ENCODE measurements at places on chromosomes 5 and 9.

DNA sequence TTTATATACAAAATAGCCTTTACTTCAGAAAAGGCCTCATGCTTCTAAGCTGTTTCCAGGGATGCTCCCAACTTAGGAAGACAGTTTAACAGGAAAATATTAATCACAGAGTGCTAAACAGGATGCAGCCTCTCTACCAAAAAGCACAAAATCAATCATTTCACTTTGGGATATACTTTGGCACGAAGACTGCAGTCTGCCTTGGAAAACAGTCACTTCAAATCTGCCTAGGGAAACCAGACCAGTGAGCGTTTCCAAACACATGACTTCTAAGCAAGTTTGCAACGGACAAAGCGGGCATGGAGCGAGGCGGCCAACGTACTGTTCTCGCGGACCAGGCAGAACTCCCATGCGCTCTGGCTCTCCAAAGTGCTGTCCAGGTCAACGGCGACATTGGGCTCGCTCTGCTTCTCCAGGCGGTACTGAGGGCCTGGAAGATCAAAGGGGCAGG is 201.0 kb downstream of the MAPKAP1 start:
- DNase-seq: no peak

DNA sequence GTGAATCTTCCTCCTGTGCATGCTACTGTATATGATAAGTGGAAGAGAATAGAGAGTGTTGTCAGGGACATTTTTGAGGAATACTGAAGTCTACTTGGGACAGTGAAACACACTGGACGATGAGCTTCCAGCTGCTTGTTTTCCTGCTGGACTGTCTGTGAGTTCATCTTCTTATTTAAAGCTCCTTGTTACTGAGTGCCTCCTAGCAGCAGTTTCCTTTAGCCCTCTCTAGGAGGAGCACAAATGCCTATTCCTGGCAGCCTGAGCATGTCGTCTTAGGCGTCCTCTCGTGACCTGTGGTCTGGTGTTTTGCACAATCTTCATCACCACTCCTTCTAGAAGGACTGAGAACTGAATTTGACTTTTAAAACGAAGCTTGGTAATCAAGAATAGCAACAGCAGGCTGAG is 43.8 kb downstream of the ANKRD33B start:
- DNase-seq: no peak

DNA sequence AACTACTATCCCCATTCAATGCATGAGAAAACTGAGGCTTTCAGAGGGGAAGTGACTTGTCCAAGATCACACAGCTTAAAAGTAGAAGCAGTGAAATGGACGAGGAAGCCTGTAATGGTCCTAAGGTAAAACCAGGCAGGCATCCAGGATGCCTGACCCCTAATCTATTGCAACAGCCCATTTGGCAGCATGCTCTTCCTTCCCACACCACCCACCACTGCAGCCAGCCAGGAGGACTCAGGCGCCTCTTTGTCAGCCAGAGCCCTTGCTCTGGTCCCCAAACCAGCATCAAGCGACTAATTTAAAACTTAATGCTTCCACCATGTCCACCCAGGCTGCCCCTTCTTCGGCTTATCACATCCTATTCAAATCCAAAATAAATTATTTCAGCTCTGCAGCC is 541.6 kb downstream of the CDK5RAP2 start:
- no peak for DNase-seq

DNA sequence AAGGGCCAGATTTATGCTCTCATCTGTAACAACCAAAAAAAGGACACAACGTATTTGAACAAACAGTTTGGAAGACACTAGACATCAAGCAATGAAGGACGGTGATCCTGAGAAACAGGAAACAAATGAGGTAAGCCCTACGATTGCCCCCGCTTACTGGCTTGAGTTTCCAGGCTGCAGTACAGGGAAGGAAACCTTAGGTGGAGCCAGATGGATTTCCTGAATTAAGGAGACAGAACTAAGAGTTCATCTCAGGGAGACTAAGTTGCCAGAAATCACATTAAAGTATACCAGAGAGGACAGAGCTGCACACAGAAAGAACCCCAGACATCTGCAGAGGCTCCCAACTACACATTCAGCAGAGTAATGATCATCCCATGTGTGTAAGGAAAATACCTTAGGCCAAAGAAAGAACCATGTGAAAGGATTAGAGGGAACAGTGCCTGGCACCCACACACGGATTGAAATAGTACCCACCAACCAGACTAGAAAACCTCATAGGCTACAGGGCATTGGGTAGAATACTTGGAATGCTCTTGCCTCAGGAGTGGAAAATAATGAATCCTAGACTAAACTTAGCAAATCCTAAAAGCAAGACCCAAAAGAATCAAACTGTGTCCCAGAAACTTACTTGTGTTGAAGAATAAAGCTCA is 99.3 kb upstream of the NIPBL start:
- no peak for DNase-seq

GRCh38 chr5:39822020-39822419 is 397.2 kb upstream of the DAB2 start:
- DNase-seq: no peak

DNA sequence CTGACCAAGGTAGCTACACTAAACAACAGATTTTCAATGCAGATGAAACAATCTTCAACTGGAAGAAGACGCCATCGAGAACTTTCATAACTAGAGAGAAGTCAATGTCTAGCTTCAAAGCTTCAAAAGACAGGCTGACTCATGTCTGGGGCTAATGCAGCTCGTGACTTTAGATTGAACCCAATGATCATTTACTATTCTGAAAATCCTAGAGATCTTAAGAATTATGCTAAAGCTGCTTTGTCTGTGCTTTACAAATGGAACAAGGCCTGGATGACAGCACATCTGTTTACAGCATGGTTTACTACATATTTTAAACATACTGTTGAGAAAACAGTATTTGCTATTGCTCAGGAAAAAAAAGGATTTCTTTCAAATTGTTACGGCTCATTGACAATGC is 54.9 kb downstream of the RICTOR start:
- no peak for DNase-seq

GRCh38 chr9:87337335-87338087 is 160.2 kb upstream of the DAPK1 start:
- DNase-seq: no peak

GRCh38 chr5:139377226-139377625 is 5.9 kb downstream of the SLC23A1 start:
- DNase-seq: no peak

DNA sequence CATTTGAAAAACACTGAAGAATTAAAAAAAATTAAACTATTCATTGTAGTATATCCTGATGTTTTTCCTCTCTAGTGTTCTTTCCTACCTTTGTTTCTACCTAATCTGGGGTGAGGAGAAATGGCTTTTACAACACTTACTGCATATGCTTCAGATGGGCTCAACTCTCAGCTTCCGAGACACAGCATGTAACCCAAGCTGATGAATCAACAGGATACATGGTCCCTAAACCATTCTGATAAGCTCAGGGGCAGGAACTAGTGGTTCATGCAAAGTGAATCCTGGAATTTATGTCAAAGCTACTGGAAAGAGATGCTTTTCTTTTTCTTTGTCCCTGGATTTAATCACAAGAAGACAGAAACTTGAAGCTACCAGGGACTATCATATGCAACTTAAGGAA is 672.5 kb upstream of the RORB start:
- no peak for DNase-seq

- no peak for DNase-seq
These were observed 9.2 kb downstream of the NPR3 start for GRCh38 chr5:32720300-32720699.

GRCh38 chr5:55773057-55773456 is 35.2 kb downstream of the DDX4 start:
- DNase-seq: no peak

DNA sequence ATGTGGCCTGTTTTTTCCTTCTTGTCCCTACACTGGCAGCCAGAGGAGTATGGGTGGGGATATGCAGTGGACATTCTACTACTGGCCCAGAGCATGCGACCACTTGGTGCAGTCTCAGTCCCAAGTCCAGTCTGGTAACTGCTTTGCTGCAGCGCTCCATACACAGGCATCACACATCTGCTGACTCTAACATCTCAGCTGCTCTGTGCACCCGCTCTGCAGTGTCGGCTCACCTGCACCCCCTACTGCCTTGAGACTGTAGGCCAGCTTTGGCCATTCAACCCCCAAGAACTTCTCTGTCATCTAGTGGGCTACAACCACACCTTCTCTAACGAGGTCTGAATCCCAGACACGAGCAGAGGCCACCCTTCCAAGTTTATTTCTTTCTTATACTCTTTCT is 46.4 kb upstream of the SLCO6A1 start:
- no peak for DNase-seq

DNA sequence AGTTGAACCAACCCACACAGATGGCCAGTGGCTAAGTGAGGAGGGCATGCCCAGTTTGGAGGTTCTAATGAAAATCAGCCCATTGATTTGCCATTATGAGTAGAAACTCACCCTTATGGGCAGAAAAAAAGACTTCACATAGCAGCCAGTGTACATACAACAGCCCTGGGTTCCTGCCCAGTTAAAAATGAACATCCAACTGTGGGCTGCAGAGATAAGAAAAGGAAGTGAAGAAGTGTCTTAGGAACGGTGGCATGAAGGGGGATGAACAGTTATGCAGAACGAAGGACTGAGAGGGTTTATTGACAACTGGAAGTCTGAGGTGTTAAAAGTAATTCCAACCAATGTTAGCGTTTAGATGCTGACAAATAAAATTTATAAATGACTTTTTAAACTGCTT is 118.4 kb downstream of the MARCHF3 start:
- no peak for DNase-seq

- no peak for DNase-seq
These were observed 31.8 kb downstream of the SPATA31C2 start for GRCh38 chr9:88106492-88106891.

DNA sequence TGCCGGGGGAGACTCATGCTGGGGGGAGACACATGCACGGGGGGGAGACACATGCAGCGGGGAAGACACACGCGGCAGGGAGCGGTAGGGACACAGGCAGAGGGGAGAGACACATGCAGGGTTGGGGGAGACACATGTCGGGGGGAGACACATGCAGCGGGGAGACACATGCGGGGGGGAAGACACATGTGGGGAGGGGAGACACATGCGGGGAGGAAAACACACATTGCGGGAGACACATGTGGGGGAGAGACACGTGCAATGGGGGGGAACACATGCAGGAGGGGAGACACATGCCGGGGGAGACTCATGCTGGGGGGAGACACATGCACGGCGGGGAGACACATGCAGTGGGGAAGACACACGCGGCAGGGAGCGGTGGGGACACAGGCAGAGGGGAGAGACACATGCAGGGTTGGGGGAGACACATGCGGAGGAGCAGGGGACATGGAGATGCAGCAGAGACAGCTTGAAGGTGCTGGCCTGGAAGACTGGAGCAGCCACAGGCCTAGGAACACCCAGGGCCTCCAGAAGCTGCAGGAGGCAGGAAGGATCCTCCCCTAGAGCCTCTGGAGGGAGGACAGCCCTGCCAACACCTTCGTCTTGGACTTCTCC is 20.3 kb upstream of the OLFM1 start:
- DNase-seq: no peak

GRCh38 chr9:35757226-35757891 is 3.3 kb upstream of the MSMP start:
- DNase-seq: no peak

GRCh38 chr5:127409921-127410675 is 107.3 kb upstream of the PRRC1 start:
- DNase-seq: no peak

GRCh38 chr5:14138608-14139540 is 4.3 kb upstream of the TRIO start:
- no peak for DNase-seq

DNA sequence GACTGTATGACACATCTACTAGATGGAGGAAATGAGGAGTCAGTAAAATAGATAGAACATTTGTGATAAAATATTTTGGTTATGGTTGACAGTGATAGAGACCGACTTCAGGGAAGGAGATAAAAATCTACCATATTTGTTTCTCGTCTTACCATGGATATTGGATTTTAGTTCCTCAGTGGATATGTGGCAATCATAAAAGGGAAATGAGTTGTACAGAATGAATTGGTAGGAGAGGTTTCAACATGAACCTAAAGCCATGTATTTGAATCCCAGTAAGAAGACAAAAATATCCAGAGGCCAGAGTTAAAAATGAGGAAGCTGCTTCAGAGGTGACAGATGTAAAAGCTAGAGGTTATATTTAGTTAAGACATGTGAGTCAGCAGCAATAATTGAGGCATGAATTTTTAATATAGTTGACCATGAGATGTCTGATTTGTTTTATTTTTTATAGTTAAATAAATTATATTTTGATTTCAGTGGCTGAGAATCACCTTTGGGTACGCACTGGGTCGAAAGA is 480.4 kb upstream of the TUSC1 start:
- no peak for DNase-seq

DNA sequence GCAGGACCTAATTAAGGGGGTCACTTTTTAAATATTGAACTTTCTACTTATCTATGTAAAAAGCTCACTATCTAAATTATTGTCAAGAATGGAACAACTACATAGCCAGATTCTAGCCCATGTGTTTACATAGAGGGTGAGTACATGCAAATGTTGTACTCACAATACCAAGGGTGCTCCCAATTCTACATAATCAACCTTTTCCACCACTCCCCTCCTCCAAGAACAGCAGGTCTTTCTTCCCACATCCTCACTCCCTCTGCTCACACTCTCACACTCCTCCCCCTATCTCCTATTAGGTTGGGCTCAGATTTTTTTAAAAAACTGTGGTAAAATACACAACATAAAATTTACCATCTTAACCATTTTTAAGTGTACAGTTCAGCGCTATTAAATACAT is 325.4 kb downstream of the ARL15 start:
- DNase-seq: no peak
